Lower lobe of right lung (tissue), 2 donors: ENCODE measurements at places on chromosomes 11 and 22.

GRCh38 chr11:94769880-94770279 is 1.7 kb downstream of the AMOTL1 start:
- DNase-seq, result no peak

- no peak for DNase-seq
Observed at GRCh38 chr11:133215596-133216230, 316.6 kb downstream of the OPCML start.

DNA sequence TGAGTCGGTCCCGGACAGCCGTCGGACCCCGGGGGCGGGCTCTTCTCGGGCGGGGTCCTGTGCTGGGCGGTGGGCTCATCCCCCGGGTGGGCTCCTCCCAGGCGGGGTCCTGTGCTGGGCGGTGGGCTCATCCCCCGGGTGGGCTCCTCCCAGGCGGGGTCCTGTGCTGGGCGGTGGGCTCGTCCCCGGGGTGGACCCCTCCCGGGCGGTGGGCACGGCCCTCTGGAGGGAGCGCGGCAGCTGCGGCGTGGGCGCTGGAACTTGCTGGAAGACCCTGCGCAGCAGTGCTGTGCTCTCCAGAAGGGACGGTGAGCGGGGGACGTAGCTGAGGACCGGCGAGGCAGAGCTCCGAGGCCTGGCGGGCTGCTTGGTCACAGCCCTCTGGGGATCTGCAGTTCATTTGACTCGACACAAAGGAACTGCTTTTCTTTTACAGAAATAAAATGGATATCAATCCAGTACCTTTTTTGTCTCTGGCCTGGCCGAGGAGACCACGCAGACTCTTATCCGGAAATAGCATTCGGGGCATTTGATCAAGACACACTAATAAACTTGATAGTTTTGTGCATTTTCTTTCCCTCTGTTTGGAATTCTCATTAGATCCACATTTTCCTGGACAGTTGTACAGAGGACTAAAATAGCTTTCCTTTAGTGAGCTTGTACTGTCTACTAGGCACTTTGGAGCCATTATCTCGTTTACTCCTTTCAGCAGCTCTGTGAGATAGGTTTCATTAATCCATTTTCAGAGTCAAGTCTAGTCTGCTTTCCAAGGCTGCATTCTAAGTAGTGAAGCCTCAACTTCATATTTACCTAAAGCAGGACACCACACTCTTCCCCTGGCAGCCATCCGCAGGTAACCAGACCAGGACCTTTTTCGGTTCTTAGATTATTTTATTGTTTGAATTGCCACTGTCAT is 812 bp downstream of the JAM3 start:
- DNase-seq, result no peak

DNA sequence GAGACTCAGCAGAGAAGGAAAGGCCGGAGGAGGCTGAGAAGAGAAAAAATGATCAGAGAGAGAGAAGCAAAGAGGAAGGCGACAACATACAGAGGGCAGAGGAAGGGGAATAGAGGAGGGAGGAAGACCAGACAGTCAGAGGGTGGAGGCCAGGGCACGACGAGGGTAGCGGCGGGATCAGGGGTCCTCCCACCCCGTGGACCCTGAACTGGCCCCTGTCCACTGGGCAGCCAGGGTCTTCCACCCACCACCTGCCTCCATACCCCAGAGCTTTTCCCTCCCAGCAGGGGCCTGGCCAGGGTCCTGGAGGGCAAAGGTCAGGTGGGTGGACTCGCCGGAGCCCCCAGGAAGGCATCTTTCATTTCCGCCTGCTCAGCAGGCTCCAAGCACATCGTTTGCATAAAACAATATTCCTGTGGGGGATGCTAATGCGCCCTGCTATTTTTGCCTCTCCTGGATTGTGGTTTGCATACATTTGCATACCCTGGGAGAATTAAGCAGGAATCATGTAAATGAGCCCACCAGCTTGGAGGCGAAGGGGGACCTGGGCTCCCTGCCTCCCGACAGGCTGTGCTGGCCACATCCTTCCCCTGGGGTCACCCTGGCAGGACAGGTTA is 394.1 kb downstream of the MN1 start:
- no peak for DNase-seq

GRCh38 chr11:95359756-95360155 is 128.8 kb upstream of the SESN3 start:
- DNase-seq, result no peak

DNA sequence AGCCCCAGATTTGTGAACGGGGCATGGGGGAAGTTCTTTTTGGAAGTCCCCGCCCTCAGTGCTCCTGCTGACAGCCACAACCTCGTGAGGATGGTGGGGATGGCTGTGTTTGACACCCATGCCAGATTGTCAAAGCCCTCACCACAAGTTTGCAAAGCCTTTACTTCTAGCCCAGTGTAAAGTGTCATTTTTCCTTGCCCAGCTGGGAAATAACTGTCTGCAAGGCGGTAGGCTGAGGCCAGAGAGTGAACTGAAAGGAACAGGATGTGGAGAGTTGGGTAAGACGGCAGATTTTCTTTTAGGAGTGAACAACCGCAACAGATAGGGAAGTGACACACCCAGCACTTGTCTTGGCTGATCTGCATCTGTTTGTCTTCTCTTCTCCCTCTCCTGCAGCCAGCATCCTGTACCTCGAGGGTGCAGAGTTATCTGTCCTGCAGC is 13.6 kb downstream of the IL17RA start:
- DNase-seq, result peak; percentile 65

DNA sequence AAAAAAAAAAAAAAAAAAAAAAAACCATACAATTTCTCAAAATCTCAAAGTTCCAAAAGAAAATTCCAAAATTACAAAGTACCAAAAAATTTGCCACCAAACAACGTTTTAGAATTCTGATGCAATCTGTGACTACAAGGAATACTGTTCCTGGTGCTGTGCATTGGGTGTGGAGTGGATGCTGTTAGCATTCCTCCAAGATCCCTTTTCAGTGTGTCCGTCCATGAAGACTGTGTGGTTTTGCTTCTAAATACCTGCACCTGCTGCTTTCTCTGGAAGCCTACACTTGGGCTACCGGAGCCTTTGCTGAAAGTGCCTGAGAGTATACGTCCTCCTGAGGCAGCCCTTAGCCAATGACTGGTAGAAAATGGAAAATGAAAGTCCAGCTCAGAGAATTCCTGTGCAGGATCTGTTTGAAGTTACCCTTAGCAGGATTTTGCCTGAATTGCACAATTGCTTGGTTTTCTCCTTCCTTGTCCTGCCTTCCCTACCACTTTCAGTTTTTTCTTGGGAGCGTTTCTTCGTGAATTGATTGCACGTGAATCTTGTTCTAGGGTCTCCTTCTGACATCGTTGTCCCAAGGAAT is 140.8 kb downstream of the TRPC6 start:
- DNase-seq, result no peak

GRCh38 chr11:105673089-105673488 is 63.2 kb downstream of the GRIA4 start:
- no peak for DNase-seq

GRCh38 chr11:96331699-96332116 is 11.3 kb downstream of the MAML2 start:
- peak; percentile 79 for DNase-seq

DNA sequence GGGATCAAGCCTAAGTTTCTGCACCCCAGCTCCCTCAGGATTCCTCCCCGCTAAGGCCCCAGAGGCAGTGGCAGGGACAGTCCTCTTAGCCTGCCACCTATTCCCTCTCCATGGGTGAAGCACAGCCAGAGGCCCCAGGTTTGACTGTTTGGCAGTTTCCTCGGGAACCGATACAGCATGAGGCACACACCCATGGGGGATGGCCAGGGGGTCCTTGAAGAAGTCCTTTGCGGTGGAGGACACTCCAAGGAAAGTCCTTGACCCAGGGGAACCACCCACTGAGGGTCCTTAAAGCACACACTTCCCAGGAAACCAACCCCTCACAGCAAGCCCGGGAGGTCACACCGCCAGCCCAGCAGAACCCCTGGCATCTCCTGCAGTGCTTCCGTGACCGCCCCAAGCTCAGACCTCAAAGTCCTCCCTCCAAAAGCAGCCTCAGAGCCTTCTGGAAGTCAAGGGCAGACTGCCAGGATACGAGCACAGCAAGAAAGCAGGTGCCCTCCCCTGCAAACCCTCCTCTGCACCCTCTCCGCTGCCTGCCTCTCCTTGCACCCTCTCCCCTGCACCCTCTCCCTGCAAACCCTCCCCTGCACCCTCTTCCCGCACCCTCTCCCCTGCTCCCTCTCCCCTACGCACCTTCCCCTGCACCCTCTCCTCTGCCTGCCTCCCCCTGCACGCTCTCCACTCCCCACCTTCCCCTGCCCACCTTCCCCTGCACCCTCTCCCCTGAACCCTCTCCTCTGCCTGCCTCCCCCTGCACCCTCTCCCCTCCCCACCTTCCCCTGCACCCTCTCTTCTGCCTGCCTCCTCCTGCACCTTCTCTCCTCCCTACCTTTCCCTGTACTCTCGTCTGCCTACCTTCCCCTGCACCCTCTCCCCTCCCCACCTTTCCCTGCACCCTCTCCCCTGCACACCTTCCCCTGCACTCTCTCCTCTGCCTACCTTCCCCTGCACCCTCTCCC is 1.4 kb downstream of the SIGIRR start:
- peak; percentile 46 for DNase-seq

- DNase-seq, result peak; percentile 81
Observed at GRCh38 chr11:1515082-1516060, 28.8 kb upstream of the MOB2 start.

GRCh38 chr11:19817870-19818269 is 105.2 kb downstream of the NAV2 start:
- DNase-seq, result no peak

- DNase-seq, result no peak
Observed at GRCh38 chr11:44615913-44616791, 50.7 kb downstream of the CD82 start.

GRCh38 chr22:22344430-22344829 is 99.8 kb downstream of the VPREB1 start:
- no peak for DNase-seq

DNA sequence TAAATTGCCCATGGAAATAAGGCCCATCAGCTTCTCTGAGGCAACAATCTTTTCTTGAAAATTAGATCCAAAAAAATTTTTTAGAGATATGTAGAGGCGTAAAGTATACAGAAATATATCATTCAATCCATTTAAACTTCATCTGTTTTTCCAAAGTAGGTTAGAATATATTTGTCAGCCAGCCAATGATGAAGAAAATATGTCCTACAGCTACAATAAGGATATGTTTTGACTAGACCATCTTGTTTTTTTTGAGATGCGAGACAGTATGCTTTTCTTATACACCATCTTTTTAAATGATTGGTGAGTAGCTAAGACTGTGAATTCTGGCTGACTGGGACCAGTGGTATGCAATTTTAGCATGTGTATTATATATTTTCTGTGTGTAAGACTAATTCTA is 630.4 kb upstream of the CNTN5 start:
- DNase-seq, result no peak

DNA sequence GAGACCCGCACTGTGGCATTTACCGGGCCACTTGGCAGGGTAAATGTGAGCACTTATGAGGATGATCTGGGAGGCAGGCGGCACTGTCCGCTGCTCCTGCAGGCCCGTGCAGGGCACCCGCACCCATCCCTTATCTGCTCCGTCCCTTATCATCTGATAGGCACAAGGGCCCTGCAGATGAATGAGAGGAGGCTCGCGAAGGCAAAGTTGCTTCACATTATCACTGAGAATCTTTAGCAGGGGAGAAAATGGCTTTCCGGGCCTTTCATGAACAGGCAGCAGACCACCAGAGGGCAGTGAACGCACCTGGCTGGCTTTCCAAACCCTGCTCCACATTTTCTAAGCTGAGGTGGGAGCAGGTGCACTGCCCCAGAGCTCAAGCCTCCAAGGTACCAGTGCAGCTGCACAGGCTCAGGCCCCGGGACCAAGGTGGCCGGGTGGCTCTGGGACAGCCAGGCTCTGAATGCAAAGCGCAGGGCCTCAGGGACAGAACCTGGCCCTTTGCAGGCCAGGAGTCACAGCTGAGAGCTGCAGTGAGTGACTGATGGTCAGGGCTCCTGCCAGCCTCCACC is 165.6 kb downstream of the SHANK2 start:
- no peak for DNase-seq

DNA sequence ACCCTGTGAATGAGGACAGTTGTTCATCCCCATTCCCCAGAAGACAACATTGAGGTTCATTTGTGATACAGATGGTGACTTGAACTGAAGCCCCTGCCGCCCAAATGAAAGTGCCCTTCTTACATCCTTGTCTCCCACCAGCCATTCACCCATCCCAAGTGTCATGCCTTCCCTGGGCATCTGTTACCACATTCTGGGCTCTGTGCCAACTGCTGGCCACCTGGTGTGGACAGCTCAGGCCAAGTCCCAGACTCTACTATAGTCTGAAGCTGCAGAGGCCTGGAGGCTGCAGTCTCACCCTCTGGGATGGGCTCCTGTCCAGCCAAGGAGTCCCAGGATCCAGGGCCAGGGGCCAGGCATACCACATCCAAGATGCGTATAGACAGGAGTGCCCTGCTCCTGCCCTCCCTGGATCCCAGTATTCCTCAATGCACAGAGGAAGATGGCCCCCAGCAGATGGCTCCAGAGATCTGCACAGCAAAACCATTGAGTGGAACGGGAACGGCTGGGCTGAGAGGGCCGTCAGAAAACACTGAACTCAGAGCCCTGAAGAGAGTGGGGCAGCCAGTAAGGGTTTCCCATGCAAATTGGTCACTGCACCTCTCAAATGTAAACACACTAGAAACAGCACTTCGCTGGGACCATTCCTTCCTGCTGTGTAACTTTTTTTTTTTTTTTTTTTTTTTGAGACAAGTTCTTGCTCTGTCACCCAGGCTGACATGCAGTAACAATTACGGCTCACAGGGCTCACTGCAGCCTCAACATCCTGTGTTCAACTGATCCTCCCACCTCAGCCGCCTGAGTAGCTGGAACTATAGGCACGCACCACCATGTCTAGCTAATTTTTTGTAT is 22.8 kb downstream of the ARRB1 start:
- DNase-seq, result peak; percentile 86
